ENCODE measurements at places on chromosomes 13 and 19.

DNA sequence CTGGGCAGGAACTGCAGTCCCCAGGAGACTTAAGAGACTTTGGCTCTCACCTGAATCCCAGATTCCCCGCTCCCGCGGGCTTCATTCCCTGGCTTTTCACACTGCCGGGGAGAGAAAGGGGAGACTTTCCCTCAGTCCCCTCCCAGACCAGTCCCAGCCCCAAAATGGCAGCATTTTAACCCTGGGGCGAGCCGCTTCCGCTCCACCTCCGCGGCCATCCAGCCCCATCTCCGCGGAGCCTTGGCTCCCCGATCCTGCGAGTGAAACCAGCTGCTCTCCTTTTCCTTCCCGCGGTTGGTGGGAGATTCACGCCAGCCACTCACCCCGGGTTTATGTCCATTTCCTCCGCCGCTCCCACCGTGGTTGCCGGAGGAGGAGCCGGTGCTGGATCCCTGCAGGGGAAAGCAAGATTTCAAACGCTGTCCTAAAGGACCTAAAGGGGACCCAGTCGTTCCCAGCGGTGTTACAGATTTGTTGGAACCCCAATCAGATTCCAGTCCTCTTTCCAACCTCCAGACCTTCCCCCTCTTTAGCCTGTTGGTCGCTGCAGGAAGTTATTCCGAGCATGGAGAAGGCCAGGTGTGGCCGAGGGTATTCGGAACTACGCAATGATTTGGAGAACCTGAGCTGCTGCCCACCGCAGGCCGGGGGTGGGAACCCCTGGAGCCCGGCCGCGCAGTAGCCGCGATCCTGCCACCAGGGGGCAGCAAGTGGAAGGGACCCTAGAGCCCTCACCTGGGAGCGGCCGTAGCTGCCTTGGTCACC is 3.4 kb downstream of the DMKN start:
- DNase-seq: peak; percentile 77

DNA sequence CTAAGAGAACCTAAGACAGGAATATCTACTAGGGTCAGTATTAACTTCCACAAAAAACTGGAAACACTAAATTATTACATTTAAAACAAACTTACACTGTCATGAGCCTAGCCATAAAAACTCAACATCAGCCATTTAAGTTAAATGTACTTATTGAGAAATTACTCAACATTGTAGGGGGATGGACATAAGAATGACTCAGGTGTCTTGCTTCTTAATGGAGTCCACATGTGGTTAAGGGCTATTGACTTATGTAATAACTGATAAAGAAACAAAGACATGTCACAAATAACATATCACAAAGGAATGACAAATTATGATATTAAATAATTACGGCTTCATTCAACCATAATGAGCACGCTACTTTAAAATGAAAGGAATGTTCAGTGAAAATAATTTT is 36.2 kb downstream of the CLDN10 start:
- no peak for DNase-seq

DNA sequence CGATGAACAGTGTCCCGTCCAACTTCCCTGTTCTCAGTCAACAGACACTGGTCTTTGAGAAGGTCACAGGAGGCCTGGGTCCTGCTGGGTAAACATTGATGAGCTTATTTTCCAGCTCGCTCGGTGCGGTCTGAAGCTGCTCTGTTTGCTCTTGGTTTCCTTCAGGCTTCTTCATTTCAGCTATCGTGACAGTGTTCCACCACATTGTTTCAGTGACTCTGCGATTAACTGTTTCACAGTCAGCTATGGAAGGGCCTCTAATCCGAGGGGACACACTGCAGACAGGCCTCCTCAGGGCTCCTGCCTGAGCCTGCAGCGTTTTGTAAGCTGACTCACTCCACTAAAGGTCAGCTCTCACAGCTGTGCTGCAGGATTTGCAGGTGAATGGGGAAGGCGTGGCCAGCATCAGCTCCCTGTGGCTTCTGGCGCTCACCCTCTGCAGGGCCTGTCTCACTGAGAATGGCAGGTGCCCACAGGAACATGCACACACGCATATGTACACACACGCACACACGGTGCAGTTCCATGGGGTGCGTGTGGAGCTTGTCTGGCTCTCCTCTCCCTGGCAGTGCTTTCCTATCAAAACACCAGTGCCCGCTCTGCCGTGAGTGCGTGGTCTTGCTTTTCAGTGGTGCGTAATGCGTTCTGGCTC is 62.9 kb upstream of the MCF2L start:
- DNase-seq: no peak

- DNase-seq: no peak
Observed at GRCh38 chr19:55447421-55448174, 4.5 kb upstream of the SHISA7 start.

GRCh38 chr13:25762795-25763377 is 288.9 kb downstream of the SHISA2 start:
- DNase-seq: no peak

DNA sequence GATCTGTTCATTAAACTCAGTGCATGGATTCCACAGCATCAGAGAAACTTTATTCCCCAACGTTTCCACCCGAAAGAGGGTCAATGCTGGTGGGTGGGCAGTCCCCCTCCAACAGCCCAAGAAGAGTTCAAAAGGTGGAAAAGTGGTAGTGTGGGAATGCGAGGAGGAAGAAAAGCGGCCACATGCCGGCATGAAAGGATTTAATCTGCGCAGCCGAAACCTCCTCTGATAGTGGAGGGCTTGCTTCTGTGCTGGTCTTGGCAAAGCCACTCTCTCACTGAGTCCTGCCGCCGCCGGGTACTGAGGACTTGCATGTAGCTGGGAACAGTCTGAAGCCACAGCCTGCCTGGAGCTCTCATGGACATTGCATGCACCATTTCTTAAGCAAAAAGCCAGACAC is 136.2 kb upstream of the ZNF536 start:
- no peak for DNase-seq

GRCh38 chr19:37966662-37967231 is 59.7 kb downstream of the SIPA1L3 start:
- no peak for DNase-seq

- DNase-seq: peak; percentile 5
Observed at GRCh38 chr13:35720690-35721554, 244.4 kb upstream of the MAB21L1 start.

GRCh38 chr19:30062065-30062906 is 120.2 kb downstream of the URI1 start:
- DNase-seq: no peak

- no peak for DNase-seq
Observed at GRCh38 chr19:29259153-29259552, 46.2 kb upstream of the UQCRFS1 start.

GRCh38 chr19:6373813-6374108 is 1.2 kb downstream of the ALKBH7 start:
- DNase-seq: no peak

DNA sequence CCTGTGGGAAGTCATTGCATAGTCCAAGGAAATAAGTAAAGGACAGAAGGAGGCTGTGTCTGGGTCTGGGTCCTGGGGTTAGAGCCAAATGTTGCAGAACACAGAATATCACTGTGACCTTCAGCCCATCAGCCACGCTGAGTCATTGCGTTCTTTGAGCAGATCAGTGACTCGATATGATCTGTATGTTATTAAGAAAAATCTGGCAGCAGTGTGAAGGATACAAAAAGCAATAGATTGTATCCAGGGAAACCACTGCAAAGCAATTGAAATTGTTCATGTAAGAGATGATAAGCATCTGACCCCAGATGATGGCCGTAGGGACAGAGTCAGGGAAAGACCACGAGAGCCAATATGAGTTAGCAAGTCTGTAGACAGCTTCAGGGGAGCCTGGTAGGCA is 1575.1 kb upstream of the SLC10A2 start:
- no peak for DNase-seq

DNA sequence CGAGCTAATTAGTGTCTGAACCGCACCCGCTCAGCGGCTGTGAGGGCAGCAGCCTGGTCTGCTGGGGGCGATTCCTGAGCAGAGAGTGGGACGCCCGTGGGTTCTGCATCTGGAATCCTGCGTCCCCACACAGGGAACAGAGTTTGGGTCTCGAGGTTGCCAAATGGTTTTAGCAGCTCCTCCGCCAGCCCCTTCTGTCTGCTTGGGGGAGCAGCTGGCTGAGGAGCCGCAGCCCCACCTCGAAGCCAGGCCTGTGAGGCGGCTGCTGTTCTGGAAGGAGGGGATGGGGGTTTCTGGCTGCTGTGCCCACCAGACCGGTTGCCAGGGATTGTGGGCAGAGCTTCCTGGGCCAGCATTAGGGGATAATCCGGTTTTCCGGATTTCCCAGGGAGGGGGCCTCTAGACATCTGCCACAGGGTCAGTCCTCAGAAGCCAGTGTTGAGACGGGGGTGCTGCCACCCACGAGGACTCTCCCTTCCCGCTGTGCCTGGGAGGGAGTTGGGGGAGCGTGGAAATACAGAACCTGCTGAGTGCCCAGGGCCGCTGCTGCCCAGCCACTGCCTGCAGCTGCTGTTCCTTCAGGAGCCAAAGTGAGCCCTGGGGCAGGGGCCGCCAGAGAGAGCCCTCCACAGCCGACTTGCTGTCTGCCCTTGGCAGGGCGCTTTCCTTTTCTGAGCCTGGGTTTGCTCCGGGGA is 2.0 kb downstream of the CDC34 start:
- no peak for DNase-seq

DNA sequence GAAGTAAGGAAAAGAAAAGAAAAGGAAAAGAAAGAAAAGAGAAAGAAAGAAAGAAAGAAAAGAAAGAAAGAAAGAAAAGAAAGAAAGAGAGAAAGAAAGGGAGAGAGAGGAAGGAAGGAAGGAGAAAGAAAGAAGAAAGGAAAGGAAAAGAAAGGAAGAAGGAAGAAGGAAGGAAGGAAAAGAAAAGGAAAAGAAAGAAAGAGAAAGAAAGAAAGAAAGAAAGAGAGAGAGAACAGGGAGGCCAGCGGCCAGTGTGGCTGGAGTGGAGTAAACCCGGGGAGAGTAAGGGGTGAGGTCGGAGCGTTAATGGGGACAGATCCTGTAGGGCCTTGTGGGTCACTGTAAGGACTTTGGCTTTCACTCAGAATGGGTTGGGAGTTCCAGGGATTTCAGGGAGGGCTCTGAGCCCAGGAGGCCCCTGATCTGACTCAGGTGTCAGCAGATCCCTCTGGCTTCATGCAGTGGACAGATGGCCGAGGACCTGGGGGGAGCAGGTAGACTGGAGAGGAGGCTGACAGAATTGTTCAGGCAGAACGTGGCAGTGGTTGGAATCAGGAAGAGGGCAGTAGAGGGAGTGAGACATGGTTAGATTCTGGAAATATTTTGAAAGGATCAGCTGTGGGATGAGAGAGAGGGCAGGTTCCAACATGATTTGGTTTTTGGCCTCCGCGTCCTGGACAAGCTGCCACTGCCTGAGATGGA is 19.8 kb upstream of the FXYD3 start:
- no peak for DNase-seq

- DNase-seq: no peak
Observed at GRCh38 chr13:58594747-58595600, 963.4 kb downstream of the PCDH17 start.

DNA sequence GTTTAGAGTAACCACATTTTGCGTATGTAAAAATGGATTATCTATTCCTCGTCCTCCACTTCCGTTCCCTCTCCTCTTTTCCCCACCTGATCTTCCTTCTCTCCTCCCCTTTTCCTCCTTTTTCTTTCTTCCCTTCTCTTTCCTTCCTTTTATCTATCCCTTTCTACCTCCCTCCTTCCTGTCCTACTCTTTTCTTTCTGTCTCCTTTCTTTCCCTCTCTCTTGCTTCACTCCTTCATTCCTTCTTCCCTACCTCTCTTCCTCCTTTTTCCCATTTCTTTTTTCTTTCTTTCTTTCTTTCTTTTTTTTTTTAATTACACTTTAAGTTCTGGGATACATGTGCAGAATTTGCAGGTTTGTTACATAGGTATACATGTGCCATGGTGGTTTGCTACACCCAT is 688.4 kb upstream of the GPC6 start:
- DNase-seq: no peak

- no peak for DNase-seq
Observed at GRCh38 chr19:27974082-27974513, 1238.9 kb downstream of the UQCRFS1 start.

DNA sequence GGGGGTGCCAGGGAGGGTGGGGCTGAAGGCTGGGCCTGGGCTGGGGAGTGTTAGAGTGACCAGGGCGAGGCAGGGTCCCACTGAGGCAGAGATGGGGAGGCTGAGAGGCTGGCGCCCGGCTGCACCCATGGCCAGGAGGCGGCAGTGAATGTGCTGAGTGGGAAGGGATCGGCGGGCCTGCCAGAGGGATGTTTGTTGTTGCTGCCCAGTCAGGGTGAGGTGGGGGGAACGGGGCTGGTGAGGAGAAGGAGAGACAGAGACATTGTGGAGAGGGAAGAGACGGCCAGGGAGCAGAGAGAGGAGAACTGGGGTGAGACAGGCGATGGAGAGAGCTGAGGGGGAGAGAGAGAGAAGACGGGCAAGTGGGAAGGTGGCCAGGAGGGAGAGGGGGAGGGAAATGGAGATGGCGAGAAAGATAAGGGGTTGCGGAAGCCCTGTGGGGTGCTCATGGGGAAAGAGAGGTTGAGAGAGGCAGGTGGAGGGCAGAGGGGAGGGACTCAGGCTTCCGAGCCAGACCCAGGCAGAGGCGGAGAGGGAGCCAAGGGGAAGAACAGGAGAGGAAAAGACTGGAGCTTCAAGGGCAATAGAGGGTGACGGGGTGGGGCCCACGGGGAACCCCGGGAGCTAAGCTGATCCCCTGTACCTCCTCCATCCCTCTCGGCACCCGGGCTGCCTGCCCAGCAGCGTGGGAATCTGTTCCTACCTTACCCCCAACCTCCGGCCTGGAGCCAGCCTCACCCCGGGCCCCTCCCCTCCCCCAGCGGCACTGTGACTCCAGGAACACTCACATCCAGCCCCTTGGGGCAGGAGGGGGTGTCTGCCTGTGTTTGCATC is 690 bp upstream of the B3GNT8 start:
- DNase-seq: peak; percentile 36

- DNase-seq: no peak
Observed at GRCh38 chr13:98313922-98314292, 136.8 kb upstream of the RNF113B start.

GRCh38 chr13:41670873-41671443 is 213.6 kb downstream of the RGCC start:
- DNase-seq: no peak

DNA sequence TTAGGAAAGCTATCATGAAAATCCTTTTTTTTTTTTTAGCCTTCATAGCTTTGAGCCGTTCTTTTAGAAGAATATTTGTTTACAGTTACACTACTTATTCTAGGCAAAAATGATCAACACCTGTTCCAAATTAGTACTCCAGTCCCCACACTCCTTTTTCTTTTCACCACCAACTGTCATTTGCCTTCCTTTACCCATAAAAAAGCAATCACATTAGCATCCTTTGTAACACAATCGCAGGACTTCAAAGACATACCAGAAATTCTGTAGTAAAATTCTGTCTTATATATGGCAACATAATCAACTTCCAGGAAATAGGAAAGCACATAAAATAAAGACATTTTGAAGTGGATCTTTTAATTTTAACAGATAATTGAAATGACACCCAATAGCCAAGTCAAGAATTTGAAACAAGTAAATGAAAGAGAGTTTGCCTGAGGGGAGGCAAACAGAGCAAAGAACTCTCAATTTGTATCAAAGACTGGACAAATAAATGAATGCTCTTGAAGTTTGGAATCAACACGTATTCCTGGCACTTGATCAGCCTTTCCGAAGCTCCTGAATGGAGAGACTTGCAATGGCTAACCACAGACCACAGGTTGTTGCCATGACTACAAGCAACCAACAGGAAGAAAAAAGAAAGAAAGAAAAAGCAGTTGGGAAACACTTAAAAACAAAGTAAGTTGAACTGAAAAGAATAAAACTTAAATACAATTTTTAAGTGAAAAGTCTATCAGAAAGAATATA is 206.8 kb downstream of the PCDH9 start:
- no peak for DNase-seq
